Effector memory CD4-positive, alpha-beta T cell (primary cell): ENCODE measurements at places on chromosomes 16 and 17.

GRCh38 chr16:24523569-24523968 is 15.8 kb upstream of the RBBP6 start:
- no peak for DNase-seq

GRCh38 chr16:83215406-83216001 is 588.7 kb downstream of the CDH13 start:
- DNase-seq, result peak; percentile 11

DNA sequence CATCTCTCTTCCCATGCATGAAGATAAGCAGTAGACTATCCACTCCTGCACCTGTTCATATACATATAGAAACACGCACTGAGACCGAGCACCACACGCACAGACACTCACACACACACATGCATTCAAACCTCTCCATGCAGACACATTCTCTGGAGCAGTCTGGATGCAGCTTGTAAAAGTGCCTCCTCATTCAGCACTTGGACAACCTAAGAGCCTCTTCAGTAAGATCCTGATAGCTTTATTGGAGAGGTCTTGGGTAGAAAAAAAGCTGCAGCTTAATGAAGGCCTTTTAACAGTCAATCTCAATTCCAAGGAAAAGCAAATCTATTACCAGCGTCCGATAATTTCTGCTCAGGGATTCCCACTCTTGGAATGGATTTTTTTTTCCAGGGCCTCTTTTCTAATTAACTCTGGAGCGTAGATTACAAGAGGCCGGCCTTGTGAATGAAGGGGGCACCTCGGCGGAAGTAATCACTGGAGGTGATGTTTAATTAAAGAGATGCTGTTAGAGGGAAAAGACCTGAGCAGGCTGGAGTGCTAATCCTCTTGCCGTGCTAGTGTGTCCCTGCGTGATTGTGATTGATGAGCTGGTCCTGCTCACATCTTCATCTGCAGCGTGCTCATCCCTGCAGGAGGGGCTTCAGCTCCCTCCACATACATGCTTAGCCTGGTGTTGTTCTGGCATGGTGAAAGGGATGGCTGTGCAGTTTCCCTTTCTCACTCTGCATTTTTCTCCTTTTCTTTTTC is 155.1 kb downstream of the RBFOX1 start:
- no peak for DNase-seq

GRCh38 chr16:82195917-82196494 is 26.0 kb upstream of the MPHOSPH6 start:
- DNase-seq, result no peak

- DNase-seq, result no peak
Measured at GRCh38 chr17:61203671-61204131, 195.9 kb upstream of the TBX2 start.

GRCh38 chr16:12462426-12463280 is 341.0 kb downstream of the CPPED1 start:
- DNase-seq, result no peak

GRCh38 chr16:77767211-77767610 is 21.2 kb upstream of the VAT1L start:
- no peak for DNase-seq

DNA sequence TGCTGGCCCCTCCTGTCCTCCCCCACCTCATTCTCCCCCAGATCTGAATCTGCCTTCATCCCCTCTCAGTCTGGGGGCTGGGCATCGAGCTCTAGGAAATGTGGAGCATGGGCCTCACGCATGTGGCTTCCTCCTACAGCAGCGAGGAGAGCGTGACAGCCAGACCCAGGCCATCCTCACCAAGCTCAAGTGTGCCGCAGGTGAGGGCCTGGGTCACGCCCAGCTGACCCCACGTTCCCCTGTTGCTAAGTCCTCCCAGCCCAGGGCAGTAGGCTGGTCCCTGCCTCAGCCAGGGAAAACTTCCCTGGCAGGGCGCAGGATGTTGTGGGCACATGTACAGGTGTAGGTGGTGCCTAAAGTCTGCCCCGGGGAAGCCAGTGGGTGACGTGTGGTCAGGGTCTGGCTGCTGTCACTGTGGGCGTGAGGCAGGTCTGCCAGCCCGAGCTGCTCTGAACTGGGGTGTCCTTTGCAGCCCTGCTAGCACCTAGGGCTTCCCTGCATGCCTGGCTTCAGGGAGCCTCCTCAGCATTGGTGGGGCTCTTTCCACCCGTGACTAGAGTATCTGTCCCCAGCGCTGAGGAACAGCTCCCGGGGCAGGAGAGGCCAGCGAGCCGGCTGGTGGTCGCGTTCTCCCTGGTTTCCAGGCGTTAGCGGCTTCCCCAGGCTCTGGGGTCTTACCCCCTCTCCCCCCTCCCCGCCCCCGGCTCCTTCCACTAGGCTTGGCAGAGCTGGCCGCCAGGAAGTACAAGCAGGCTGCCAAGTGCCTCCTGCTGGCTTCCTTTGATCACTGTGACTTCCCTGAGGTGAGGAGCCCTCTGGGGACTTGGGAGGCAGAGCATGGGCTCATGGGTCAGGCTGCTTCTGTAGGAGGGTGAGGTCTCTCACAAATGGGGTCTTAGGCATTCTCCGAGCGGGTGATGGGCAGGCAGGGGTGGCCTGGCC is 3.6 kb downstream of the GPS1 start:
- no peak for DNase-seq

DNA sequence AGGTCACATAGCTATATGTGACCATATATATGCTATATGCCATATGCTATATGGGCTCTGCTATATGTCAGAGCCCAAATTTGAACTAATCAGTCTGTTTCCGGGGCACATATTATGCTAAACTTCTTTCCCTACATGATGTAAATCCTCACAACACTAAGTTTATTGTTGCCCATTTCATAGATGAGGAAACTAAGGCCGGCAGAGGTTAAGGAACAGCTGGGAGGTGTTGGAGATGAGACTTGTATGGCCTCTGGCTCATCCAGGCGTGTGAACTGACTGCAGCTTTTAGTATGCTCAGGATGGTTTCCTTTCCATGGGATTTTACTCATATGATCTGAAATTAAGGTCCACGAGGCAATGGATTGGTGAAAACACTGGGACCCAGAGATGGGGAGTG is 17.5 kb upstream of the CNOT1 start:
- no peak for DNase-seq

- DNase-seq, result no peak
Measured at GRCh38 chr17:4939546-4939795, 375 bp downstream of the SLC25A11 start.

DNA sequence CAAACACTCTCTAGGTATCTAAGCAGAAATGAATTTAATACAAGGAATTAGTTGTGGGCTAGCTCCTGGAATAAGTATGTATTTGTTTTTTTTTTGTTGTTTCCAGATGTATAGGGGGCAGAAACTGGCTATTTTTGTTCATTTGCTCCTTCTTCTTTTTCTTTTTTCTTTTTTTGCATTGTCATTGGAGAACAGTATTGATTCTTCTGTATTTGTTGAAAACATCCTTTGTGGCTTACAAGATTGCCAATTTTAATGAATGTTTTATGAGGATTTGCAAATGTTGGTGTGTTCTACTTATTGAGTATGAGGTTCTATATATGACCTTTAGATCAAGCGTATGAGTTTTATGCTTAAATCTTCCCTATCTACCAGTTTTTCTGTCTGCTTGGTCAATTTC is 5.6 kb upstream of the PCTP start:
- no peak for DNase-seq

GRCh38 chr17:80665792-80666191 is 121.2 kb downstream of the RPTOR start:
- no peak for DNase-seq

DNA sequence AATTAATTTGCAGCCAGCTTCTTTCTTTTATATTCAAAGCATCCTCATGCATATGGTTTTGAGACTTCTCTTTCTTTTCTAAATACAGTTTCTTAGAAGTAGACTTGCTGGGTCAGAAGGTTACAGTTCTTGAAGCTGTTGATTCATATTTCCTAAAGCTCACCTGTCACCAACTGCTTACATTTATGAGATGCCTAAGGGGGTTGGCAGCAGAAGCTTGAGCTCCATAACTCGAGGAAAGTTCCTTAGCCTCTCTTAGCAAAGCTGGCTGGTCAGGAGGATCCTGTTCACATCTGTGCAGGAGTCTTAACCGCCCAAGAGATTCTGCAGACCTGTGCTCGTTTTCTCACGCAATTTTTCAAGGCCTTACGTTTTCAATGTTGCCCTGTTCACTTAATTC is 218.8 kb downstream of the SNX29 start:
- no peak for DNase-seq

DNA sequence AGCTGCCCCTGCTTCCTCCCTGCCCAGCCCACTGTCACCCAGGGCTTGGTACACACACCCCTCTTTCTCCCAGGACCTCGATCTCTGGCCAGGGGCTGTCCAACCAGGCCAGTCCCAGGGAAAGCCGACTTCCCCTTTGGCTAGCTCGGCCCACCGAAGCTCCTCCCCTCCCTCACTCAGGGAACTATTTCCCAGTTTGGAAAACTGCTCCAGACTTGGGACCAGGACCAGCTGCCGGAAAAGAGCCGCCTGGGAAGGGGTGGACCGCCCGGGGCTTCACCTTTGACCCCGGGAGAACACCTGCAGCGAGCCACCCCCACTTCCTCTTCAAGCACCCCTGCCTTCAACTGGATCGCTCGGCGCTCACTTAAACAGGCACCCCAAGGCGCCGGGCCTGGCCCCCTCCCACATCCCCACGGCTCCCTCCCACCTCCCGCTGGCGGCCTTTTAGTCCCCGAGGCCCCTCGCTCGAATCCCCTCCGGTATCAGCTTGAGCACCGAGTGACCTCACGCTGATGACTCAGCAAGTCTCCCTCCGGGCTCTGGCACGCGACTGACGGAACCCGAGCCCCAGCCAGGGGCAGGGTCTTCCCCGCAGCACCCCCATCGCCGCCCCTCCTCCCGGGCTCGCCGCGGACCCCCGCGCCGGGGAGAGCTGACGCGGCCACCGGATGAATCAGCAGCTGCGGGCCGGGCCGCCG is 934 bp downstream of the MAFG start:
- DNase-seq, result peak; percentile 41

DNA sequence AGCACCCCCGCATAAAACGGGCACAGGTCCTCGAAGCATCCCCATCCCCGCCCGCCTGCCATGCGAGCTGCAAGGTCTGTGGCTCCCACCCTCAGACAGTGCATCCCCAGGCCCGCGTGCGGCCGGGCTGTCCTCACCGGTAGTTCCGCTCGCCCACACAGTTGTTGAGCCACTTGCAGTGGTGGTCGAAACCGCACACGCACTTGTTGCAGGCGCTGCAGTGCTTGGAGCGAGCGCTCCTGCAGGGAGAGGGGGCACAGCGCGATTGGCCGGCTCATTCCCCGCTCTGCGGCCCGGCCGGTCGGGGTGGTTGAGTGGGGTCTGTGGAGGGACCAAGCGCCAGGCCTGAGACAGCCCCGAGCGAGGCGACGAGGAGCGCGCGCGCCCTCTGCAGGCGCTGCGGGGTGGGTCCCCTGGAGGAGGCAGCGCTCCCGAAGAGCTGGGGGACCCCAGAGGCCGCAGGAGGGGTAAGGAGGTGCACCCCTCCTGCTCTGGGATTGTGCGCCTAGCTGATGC is 6.0 kb upstream of the TPPP3 start:
- DNase-seq, result no peak

GRCh38 chr17:77395501-77396048 is 254.8 kb downstream of the SEC14L1 start:
- no peak for DNase-seq

DNA sequence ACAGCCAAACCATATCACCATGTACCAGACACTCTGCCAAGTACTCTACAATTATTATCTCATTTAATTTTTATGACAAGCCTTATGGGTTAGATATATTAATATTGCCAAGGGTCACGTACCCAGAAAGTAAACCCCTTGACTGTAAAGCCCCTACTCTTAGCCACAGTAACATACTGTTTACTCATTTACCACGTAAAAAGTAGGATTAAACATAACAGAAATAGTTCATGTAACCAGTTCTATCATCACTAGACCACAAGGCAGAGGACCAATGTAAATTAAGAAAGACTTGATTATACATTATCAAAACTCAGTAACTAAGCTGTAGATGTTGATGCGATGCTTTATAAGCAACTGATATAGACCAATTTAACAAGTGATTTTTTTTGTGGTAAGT is 101.5 kb upstream of the CNTNAP4 start:
- no peak for DNase-seq

DNA sequence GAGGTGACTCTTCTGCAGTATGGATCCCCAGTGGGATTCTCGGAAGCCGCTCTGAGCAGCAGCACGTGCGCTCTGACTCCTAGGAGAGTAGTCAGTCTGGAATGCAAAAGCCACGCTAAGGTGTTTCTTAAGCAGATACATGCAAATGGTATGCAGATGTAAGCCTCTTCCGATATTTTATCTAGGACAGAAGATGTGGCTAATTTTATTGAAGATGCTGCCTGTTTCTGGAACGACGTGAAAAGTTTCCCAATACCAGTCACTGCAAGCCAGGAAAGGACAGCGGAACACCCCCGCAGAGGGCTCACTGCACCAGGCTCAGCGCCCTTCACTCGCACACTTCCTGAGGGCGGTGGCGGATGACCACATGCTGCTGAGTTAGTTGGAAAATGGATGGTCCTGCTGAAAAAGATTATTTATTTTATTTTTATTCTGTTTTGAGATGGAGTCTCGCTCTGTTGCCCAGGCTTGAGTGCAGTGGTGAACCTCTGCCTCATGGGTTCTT is 10.1 kb downstream of the FADS6 start:
- DNase-seq, result no peak

GRCh38 chr16:47037746-47038458 is 64.4 kb upstream of the DNAJA2 start:
- DNase-seq, result peak; percentile 75

- DNase-seq, result no peak
Measured at GRCh38 chr17:78317794-78318400, 42.0 kb downstream of the SOCS3 start.

GRCh38 chr17:74770498-74771318 is 5.4 kb downstream of the NAT9 start:
- peak; percentile 63 for DNase-seq

- DNase-seq, result no peak
Measured at GRCh38 chr16:4240624-4241023, 1.3 kb downstream of the SRL start.

DNA sequence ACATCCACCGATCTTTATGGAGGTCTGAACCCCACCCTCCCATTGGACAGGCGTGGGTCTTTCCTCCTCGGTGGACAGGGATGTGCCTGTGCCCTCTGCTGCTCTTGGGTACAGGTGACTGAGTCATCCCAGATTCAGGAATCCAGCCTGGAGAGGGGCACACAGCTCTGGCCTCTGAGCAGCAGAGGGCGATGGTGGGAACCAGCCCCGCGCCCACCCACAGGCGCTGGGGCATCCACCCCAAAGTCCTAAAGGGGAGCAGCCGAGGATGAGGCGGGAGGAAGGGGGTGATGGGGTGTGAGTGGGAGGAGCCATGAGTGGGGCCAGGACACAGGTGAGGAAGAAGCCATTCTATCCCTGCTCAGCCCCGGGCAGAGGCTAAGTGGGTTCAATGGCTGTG is 35.0 kb downstream of the ENGASE start:
- no peak for DNase-seq

- DNase-seq, result peak; percentile 73
Measured at GRCh38 chr16:30551781-30552180, 6.4 kb downstream of the ZNF764 start.
